ENCODE measurements at places on chromosomes 11 and 22. TPM values are rescaled to one million over a fixed set of nuclear protein-coding genes. Genes with fewer than 3 reads are reported as not detected.

Gene ARHGAP8
- 0.96 TPM for total RNA-seq

Gene POU2F3
- total RNA-seq = not detected

Gene PDGFD
- 6.8 TPM for total RNA-seq

Gene SCN3B
- total RNA-seq = 0.13 TPM

Gene IL18
- total RNA-seq = 107 TPM

Gene LIMK2
- total RNA-seq = 7.9 TPM

Gene VSIG2
- total RNA-seq = not detected

Gene MCM5
- total RNA-seq = 93.9 TPM

Gene PGGHG
- total RNA-seq = 11.3 TPM

Gene MSANTD4
- total RNA-seq = 9.5 TPM

Gene TAF10
- total RNA-seq = 235 TPM

Gene SCGB1C1
- not detected for total RNA-seq

Gene CD3D
- not detected for total RNA-seq

Gene SEPTIN3
- 0.96 TPM for total RNA-seq

Measured in A549 treated with GW870086 at 1 μM for 4 hours (cell line).